NCI-H187 treated with DMSO at 0.1 percent for 48 hours (cell line): ENCODE measurements at places on chromosomes 13 and 19.

DNA sequence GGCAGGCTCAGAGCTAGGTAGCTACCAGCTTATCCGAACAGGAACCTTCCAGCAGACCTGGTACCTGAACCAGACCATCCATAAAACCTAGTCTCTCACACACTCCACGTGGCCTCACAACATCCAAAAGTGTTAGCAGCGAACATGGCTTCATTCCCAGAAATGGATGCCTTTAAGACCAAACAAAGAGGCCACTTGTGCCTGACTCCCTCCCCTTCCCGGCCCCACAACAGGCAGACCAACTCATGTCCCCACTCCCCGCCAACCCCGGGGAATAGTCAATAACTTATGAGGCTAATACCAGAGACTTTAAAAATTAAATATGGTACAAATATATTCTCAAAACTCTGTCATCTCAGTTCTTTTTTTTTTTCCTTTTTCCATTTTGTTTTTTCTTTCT is 46.2 kb downstream of the ZNF557 start:
- DNase-seq = no peak

GRCh38 chr13:71593566-71593965 is 273.4 kb downstream of the DACH1 start:
- no peak for DNase-seq

- DNase-seq = no peak
These were observed 2.4 kb downstream of the NCAN start for GRCh38 chr19:19214159-19214490.

- DNase-seq = no peak
These were observed 383.4 kb downstream of the LMO7 start for GRCh38 chr13:76019421-76020044.

- DNase-seq = no peak
These were observed 167.0 kb upstream of the IPO5 start for GRCh38 chr13:97786510-97786909.

GRCh38 chr19:3586707-3587346 is 1.5 kb downstream of the GIPC3 start:
- no peak for DNase-seq

- no peak for DNase-seq
These were observed 166.0 kb downstream of the DNAJC3 start for GRCh38 chr13:95842898-95843297.

GRCh38 chr13:25190256-25190655 is 18.2 kb upstream of the AMER2 start:
- DNase-seq = no peak

- DNase-seq = no peak
These were observed 7.1 kb downstream of the GPR108 start for GRCh38 chr19:6730153-6730804.

- DNase-seq = no peak
These were observed at the start of gene SLC7A1 for GRCh38 chr13:29595380-29596063. SLC7A1 (minus strand) TSS chr13:29595688; CDS start chr13:29536188, 59,500 bp downstream.

DNA sequence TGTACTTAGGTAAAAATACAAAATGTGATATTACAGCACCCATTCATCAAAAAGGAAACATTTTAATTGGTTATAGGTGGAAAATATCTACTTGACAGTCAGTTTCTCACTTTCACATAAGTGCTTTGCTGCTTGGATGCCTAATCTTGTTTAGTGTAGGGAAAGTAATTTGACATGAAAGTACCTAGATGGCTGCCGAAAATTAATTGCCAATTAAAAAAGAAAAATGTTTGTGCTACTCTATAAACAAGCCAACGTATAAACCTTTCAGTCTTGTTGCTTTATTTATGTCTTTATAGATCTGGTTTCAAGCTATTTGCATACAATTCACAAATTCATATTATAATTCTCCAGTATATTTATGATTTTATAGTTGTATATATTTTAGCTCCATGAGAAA is 729.9 kb downstream of the DACH1 start:
- DNase-seq = no peak

- no peak for DNase-seq
These were observed 28.5 kb upstream of the CEACAM20 start for GRCh38 chr19:44557933-44558332.

- DNase-seq = no peak
These were observed 15.8 kb downstream of the GATAD2A start for GRCh38 chr19:19421299-19421696.

GRCh38 chr13:50386541-50387050 is 371.4 kb downstream of the KCNRG start:
- no peak for DNase-seq

DNA sequence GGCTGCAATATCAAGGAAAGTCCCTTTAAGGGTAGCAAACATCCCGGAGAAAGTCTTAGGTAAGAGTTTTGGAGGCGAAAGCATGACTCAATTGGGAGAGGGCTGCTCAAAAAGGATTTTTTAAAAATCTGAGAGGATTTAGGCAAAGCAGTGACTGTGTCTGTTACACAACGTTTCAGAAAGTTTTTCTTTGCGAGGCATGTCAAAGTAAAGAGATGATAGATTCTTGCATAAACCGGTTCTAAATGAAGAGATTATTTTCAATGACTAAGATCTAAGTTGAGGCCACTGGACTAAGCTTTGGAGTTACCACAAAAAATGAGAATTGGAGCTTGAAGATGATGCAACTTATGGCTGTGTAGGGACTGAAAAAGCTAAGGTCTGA is 43.7 kb upstream of the ENOX1 start:
- no peak for DNase-seq

DNA sequence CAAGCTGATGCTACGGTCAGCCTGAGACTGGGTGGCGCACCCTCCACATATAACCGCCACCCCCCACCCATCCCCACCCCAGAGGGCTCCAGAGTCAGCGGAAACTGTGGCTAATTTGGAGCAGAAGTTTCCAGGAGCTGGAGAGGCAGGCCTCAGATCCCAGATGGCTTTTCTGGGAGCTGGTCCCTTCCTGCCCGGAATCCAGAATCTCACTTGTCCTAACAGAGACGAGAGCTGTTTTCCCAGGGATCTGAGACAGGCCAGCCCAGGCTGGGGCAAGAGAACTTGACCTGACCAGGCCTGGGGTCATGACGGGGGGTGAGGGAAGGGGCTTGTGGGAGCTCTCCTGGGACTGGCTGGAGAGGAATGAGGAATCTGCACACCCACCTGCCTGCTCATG is 6.5 kb downstream of the EPHX3 start:
- no peak for DNase-seq

GRCh38 chr13:112837371-112838037 is 131.5 kb upstream of the MCF2L start:
- DNase-seq = no peak

DNA sequence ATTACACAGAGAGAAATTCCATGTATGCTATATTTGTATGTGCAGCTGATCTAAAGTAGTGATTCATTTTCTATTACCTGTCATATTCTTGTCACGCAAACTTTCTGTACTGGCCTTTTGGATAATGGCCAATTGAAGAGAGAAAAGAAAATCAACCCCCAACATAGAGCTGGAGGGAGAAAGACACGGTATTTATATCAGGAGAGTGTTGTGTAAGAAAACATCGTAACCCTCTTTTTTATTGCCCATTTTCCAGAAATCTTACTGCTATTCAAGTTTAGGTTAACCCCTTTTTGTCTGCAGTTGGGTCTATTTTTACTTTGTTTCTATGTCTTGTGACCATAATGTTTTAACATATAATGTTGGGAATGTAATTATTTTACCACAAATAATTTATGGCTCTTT is 27.9 kb downstream of the DGKH start:
- no peak for DNase-seq

GRCh38 chr13:91621161-91621560 is 222.7 kb downstream of the GPC5 start:
- DNase-seq = no peak

DNA sequence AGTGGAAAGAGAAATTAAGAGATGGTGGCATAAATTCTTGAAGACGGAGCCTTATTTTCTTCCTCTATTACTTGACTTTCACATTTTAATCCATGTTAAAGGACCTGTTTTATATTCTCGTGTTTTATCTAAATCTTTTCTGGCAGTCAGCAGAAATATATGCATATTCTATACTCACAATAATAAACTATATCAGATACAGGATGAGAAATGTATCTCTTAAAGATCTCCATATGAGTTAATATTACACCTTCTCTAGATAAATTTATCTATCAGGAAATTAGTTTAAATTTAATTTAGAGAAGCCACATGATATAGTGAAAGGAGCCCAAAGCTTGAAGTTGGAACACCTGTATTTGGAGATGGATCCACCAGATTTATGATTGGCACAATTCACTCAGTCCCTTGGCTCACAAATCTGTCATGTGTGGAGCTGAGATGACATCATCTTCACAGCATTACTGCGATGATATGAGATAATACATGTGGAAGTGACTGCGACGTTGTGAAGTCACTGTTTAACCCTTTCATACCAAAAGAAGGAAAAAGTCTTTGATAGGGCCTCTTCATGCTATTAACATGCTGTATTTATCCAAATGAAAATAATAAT is 216.4 kb downstream of the FGF14 start:
- DNase-seq = no peak

DNA sequence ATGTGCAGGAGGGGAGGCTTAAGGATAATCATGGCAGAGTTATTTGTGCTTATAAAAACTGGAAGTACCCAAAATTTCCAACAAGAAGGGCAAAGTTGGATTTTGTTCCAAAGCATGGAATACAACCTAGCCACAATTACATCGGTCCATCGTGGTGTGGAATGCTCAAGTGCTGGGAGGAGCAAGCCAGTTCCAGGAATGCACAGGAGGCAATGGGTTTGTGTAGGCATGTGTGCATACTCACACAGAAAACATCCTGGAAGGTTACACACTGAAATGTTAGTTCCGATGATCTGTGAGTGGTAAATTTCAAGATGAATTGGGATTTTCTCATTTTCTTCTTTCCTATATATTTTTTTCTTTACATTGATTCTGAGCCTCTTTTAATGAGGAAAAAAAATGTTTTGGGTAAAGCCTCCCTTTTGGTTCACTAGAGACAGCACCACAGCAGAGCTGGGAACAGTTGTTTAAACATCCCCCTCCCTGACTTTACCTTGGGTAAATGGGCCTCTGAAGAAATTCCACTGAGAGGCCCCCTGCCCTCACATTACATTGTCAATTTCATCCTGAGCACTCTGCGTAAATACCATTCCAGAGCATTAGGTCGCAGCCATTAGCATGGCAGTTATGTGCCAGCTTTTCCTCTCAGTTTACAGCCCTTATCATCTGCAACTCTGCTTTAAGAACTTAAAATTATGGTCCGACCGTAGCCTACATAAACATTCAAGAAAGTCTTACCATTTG is 122.0 kb downstream of the UQCRFS1 start:
- DNase-seq = no peak

DNA sequence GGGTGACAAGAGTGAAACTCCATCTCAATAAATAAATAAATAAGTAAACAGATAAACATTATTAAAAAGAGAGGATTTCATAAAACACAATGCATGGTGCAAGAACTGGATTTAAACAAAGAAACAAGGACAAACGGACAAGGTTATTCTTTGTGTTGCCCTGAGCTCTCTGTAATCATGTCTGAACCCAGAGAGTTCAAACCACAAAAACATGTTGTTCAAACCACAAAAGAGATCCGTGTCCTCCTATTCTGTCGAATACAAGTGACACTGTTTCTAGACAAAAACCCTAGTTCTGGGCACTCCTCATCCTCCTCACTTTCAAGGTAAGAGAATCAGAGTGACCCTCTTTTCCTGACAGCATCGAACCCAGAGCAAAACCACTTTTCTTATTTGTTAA is 4.6 kb upstream of the TPRX2 start:
- DNase-seq = no peak

- no peak for DNase-seq
These were observed 1.4 kb downstream of the EPS8L1 start for GRCh38 chr19:55077106-55077505.

DNA sequence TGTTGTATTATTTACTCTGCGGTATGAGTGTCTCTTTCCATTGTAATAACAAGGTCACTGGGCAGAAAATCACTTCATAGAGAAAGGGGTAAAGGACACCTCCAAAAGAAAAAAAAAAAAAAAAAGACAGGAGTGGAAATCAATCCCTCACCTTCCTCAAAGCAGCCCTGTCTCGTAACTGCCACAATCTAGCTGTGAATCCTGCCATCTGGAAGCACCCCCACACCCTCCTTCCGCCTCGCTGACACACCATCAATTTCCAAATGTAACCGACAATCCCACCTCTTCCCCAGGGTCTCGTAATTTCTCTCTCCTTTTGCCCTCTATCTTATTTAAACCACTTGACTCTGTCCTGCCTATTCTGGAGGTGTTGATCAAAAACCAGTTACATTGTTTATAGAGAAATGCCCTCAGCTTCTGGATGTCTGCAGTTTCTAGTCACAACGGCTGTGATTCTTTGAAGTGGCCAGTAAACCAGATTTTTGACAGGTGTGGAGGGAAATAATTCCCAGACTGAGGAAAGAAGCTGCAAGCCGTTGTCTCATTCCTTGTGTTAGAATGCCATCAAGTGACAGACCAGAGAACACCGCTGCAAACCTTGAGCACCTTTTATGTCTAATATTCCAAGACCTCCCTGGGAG is 9.1 kb upstream of the POP4 start:
- DNase-seq = peak; percentile 83

DNA sequence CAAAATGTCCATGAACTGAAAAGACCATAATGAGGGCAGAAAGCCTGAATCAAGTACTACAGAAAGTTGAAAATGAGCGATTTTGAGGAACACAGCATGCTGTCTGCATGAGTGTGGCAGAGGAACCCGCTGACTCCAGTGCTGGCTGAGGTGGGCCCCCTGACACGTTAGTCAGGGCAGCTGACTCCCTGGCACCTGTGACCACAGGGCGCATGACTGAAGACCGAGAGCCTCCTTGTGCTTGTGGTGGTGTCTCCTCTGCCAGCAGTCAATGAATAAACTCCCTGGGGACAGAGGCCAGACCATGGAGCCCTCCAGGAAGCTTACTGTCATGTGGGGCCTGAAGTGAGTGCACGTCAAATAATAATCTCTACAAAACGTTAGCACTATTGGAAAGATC is 38.4 kb upstream of the VSTM2B start:
- DNase-seq = no peak

GRCh38 chr13:42970824-42971690 is 21.0 kb downstream of the EPSTI1 start:
- DNase-seq = peak; percentile 8

GRCh38 chr13:106494506-106494905 is 41.0 kb downstream of the EFNB2 start:
- no peak for DNase-seq

DNA sequence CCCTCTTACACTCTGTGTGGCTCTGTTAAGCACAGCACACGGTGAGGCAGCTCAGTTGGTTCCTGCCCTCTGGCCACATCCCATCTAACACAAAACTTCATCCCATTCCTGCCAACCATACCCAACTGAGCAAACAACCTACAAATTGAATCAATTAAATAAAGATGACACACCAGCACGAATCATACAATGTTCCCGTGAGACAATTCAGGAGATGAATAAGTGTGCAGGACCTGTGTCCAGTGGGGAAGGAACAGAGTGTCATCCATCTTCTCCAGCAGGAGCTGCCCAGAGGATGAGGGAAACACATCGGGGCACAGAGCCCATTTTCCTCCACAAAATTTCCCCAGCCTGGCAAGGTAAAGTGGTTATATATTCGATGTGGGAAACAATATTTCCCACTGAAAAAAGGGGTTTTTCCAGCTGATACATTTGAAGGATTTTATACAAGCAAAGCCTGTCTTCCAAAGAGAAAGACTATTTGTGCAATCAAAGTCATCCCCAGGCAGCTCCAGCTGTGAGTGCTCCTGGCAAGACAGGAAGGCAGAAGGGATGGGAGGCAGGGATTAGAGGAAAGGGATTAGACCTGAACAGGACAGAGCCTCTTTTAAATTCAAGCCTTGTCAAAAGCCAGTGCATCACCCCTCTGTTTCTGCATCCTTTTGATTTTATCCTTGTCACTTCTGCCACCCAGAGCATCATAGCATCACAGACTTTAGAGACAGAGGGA is 240.2 kb downstream of the LHFPL6 start:
- no peak for DNase-seq

GRCh38 chr13:62910541-62911060 is 1495.0 kb upstream of the PCDH20 start:
- DNase-seq = no peak
